ENCODE measurements at places on chromosomes 2 and 18.

- no peak for DNase-seq
These were observed 458 bp downstream of the HYCC2 start for GRCh38 chr2:201070948-201071478.

- no peak for DNase-seq
These were observed 143.7 kb downstream of the CERS6 start for GRCh38 chr2:168599738-168600137.

DNA sequence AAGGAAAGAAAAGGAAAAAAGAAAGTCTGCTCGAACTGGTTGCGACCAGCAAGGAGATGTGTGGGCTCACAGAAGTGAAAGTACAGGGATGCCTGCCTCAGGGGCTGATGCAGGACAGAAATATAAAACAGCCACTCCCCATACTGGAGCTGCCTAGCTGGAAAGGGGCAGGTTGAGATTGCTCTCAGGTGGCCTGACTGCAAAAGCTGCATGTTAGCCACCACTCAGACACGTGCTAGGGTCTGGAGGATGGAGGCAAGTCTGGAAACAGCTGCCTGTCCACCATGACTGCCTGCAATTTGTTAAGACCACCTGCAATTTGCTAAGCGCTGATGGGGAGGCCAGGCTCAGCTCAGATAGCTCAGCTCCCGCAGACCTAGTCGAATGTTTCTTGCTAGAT is 17.9 kb downstream of the B3GNT7 start:
- no peak for DNase-seq

GRCh38 chr2:31413025-31413424 is 1.5 kb downstream of the XDH start:
- no peak for DNase-seq

- DNase-seq: no peak
These were observed 1.1 kb downstream of the MAP4K3 start for GRCh38 chr2:39435741-39436591.

DNA sequence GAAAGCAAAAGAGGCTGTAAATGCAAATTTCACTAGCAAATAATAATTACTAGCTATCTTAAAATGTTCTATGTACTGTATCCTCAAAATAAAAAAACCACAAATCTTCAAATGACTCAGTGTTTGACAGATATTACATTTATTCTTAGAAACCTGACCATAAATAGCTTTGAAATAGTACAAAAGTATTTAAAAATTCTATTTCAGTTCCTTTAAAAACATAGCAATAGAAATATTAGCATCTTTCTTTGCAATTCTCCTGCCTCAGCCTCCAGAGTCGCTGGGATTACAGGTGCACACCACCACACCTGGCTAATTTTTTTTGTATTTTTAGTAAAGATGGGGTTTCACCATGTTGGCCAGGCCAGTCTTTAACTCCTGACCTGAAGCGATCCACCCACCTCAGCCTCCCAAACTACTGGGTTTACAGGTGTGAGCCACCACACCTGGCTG is 50.6 kb downstream of the MSH6 start:
- DNase-seq: no peak
